ENCODE measurements at places on chromosomes 3 and 15.

GRCh38 chr3:185439745-185440466 lies 58.9 kb downstream of the TMEM41A start:
- no peak for DNase-seq

DNA sequence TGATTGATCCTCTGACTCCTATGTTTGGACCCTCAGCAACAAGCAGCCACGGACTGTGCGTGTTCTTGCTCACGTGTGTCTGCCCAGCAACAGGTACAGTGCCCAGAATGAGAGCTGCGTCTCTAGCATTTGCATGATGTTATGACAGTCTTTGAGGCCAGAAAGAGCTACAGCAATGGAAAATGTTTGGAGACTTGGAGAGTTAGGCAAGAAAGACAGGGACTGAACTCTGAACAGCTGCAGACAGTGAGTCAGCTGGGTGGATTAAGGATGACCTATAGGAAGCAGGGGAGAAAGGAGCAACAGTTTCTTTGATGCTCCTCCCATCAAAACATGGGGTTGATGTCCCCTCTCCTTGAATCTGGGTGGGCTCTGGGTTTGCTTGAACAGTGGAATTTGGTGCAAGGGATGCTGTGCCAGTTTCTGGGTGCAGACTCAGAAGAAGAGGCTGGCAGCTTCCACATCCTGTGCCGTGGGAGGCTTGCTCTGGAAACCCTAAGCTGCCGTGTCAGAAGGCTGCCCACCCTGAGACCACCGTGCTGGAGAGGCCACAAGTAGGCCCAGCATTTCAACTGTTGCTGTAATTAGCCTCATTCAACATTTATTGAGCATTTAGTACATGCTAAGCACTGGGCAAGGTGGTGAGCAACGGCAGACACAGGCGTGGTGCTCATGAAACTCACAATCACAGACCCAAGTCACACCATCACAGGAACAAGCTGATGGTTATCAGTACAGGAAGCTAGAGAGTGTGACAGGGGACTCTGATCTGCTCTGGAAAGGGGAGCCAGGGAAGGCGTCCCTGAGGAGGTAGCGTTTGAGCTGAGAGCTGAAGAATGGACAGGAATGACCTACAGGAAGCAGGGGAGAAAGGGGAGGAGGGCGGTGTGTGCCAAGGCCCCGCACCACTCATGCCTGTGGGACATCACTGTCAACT lies 21.7 kb downstream of the CCR9 start:
- DNase-seq: no peak

GRCh38 chr3:42102571-42102970 lies 11.4 kb downstream of the TRAK1 start:
- no peak for DNase-seq

DNA sequence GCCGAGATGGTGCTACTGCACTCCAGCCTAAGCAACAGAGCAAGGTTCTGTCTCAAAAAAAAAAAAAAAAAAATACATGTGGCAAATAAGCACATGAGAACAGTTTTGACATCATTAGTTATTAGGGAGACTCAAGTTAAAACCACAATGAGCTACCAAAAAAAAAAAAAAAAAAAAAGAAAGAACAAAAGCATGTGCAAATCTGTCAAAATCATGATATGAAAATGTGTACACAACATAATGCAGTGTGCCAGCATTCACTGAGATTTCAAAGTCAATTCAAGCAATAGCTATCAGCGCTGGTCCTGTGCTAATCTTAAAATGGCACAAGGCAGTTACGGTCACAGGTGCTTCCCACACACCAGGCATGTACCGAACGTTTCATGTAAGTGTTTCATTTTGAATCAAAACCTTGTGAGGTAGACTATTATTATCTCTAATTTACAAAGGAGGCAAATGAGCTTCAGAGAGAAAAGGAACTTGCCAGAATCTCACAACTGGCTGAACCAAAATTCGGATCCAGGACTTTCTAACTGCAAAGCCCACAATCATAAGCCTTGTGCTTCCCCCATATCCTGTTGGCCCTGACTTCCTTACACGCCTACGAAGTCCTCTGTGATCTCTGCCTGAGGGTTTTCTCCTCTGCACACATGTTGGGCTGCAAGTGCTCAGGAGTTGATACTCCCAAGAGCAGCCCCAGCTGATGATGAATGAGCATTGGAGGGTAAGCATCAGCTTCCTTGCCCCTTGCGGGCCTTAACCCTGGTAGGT lies 200.1 kb upstream of the PROK2 start:
- no peak for DNase-seq

GRCh38 chr3:174397848-174398247 lies 461.3 kb upstream of the NAALADL2 start:
- no peak for DNase-seq

DNA sequence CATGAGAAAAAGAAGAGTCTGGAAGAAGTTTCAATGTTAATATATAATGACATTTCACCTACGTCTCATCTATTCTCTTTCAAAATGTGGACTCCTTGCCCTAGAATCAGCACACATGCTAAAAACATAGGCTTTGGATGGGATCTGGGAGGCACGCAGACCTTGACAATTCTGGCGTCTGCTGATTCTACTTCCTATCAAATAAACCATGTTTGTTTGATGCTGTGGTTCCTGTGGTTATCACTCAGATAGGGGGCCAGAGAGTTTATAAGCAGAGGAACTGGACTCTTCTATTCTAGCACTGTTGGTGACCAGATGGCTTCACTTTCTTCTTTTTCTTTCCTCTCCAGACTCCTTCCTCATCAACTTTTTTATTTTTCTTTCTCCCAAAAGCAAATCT lies 336.8 kb downstream of the DIPK2A start:
- DNase-seq: no peak
